ENCODE measurements at places on chromosomes 1 and 21.
A peak's percentile ranks its signal among the peaks of the same experiment; 100 is the strongest.

- no peak for DNase-seq
Observed at GRCh38 chr1:30598571-30599114, 124.7 kb downstream of the MATN1 start.

DNA sequence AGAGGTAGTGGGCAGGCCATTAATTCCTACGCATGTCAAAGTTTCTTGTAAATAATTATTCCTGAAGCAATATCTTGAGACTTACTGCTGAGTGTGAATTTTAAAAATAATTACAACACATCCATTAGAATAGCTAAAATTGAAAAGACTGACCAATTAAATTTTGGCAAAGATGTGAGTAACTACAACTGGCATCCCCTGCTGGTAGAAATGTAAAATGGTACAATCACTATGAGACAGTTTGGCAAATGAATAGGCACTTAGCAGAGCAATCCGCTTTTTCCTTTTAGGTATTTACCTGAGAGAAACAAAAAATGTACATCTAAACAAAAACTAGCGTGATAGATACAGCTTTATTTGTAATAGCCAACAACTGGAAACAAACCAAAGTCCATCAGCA lies 798.9 kb downstream of the BRINP3 start:
- no peak for DNase-seq

DNA sequence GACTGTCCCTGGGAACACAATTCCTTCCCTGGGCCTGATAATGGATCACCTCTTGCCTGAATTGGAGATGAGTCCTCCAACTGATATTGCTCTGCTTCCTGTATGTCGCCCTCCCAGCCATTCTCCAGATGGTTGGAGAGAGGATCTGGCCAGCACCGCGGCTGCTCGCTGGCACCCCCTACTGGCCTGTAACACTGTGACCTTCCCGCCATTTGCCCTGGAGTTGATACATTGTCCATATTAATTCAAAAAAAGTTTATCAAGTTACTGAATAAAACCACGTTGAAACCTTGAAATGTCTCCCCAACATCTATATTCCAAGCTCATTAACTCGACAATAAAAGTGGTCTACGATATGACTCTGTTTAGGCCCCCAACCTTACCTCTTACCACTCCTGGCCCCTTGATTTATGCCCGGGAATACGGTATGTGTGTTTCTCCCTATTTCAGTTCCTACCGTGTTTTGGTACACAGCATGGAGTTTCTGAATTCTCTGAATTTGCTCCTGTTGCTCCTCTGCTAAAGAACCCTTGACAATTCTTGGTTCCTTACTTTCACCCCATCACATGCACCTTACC lies 241.8 kb upstream of the KIAA0040 start:
- no peak for DNase-seq

GRCh38 chr1:165837838-165838364 lies 10.5 kb downstream of the UCK2 start:
- no peak for DNase-seq

- no peak for DNase-seq
Observed at GRCh38 chr1:64536836-64537490, 67.0 kb downstream of the CACHD1 start.

DNA sequence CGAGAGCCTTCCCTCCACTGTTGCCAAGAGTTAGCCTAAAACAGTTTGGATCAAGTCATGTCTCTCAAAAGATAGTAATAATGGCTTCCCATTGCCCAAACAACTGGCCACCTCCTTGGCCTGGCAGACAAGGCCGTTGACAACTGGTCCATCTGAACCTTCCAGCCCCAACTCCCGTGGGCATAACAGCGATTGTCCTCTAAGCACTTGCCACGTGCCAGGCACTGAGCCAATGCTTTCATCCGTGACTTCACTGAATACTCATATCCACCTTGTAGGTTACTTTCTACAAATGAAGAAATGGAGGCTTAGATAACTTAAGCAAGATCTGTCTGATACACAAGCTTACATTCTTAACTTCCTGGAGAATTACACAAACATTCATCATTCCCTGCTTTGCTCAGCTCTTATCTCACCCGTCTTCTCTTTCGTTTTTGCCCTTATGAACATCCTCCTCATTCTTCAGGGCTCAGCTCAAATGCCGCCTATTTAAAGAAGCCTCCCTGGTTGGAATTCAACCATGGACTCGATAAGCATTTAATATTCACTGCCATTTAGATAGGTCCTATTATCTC lies 106.4 kb downstream of the KCND3 start:
- DNase-seq = no peak

GRCh38 chr1:154199563-154199879 lies 6.6 kb downstream of the CFAP141 start:
- DNase-seq = no peak

DNA sequence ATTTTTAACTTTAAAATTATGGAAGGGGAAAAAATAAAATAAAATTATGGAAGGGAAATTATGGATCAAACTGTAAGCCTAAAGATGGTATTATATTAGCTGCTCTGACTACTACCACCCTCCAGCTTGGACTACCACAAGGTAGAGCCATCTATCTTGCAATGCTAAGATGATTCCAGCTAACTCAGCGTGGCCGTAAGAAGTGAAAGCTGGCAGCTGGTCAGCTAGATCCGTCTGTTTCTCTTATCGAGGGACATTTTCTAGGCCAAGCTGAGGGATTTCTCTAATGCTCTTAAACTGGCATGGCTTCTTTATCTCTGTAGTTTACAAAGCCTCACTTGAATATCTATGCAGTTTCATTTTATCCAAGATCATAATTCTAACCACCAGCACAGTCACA lies 31.5 kb downstream of the LYST start:
- DNase-seq = no peak

DNA sequence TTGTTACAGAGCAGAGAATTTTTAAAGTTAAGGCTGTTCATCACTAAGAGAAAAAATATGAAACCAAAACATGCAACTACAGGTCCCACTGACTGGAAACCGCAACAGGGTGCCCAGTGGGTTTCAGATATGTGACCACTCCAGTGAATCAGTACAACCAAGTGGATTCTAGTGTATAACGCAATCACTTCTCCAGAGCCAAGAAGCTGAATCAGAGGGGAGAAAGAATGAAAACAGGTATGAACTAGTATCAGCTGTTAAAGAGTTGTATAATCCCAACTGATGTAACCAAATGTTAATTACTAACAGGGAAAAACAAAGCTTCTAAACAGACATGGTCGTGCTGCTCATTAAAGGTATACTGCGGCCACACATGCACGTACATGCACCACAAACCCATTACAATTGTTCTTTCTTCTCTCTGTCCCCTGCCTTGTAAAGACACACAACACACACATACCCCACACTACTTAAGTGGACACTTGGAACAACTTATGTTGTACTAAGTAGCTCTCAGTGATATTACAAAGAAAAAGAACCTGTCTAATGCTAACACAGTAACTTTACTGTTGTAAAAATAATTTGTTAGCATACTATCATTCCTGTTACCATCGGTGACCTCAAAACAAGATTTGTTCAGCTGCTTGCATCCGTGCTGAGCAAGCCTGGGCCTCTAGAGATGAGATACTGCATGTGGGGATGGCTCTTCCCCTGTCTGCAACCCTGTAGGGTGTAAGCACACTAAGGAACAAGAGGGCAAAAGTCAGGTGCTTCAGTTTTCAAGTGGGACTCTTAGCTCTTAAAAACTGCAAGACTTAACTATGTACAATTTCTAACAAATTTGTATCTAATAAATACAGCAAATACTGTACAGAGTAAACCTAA lies 74.2 kb downstream of the PTPN14 start:
- DNase-seq = no peak

DNA sequence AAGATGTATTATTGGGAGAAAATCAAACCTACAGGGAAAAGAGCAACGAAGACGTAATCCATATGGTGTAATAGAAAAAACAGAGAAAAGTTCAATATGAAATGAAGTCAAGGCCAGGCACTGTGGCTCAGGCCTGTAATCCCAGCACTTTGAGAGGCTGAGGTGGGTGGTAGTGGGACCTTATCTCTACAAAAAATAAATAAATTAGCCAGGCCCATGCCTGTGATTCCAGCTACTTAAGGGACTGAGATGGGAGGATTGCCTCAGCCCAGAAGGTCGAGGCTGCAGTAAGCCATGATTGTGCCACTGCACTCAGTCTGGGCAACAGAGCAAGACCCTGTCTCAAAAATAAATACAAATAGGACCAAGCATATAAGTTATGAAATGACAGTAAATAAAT lies 11.4 kb downstream of the DESI2 start:
- DNase-seq = no peak

DNA sequence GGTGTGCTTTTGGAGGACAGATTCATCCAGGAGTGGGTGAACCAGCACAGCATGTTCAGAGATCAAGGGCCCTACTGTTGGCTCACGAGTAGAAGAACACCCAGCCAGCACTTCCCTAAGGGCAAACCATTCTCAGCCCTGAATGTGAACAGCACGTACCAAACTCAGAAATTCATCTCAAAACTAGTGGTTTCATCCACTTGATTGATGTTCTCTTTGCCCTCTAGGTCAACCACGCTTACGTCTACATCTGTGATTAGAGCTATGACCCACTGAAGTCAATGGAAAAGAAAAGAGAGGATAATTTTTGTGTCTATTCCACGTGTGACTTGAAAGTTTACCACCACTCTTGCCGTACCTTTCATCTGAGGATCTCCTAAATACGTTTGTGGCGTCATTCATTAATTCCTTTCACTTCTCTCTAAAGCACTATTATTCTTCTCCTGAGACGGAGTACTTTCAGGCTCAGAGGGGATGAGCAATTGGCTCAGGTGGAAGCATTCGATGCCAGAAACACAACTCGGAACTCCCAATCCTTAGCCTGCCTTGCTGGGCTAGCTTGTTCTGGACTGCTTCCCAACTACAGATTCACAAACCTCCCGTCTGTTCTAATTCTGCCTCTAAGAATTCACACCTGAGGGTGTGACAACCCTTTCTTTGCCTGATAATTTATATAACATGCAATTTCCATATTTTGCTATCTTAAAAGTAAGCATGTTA lies 57.3 kb upstream of the HIVEP3 start:
- DNase-seq = no peak

- no peak for DNase-seq
Observed at GRCh38 chr1:59290193-59290949, 6.5 kb upstream of the FGGY start.

DNA sequence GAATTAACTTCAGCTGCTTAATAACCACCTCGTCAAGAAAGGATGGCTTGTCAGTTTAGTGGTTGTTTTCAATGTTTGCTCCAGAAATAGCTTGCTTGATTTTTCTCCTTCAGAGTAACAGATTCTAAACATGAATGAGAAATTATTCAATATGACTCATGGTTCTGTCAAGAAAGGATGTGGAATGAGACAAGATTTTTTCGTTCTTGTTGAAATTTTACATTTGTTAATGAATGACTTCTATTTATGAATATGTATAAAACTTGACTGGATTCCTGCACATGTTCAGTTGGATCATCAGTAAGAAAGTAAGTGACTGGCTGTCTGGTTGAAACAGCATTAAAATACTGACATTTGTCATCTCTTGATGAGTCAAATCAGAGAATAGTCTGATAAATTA lies 38.3 kb downstream of the IFI44 start:
- no peak for DNase-seq

DNA sequence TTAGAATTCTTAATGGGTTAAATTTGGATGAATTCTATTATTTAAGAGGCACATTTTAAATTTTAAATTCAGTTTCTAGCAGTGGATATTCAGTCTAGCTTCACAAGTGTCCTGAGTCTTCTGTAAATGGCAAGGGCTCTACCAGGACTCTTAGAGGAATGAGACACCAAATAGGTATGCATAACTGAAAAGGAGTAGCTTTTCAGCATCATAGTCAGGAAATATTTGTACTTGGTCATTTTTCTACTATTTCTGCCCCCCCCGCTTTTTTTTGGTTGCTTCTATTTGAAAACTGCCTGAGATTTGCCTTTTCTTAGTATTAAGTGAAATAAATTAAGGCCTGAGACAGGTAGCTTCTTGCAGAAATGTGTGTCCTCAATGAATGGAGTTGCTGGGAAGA lies 80.2 kb downstream of the MAST2 start:
- no peak for DNase-seq

GRCh38 chr1:42456754-42457089 lies 379 bp downstream of the PPCS start:
- no peak for DNase-seq

DNA sequence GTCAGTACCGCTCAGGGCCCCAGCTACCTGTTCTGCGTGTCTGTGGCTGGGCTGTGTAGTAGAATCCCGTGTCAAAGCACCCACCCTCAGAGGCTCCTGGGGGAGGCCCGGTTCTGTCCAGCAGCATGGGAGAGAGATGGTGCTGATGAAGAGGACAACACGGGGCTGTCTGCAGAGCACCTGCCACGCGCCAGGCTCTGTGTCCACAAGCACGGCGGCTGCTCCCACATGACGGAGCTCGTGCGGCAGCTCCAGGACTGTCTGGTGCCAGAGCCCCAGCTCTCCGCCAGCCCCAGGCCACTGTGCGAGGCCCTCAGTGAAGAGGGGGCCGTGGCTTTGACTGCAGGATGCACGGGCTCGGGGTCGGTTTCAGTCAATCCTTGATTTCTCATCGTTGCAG lies 42.0 kb upstream of the TSPEAR start:
- DNase-seq = no peak

DNA sequence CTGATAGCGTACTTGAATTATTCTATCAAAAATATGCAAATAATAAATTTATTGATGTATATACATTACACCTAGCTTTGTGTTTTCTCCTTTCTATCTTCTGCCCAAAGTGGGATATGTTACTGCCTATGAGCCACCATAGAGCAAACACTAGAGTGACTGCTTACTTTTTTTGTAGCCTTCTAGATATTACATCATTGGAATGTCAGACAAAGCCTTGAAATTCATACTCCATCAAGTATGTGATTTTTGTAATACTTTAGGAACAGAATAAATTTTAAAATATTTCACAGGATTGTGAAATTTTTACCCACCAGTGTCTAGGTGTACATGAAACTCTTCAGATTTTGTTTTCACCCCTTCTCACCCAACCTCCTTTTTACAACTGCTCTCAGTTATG lies 787.6 kb downstream of the USP25 start:
- no peak for DNase-seq

GRCh38 chr21:41242238-41242829 lies 74.3 kb upstream of the FAM3B start:
- no peak for DNase-seq

DNA sequence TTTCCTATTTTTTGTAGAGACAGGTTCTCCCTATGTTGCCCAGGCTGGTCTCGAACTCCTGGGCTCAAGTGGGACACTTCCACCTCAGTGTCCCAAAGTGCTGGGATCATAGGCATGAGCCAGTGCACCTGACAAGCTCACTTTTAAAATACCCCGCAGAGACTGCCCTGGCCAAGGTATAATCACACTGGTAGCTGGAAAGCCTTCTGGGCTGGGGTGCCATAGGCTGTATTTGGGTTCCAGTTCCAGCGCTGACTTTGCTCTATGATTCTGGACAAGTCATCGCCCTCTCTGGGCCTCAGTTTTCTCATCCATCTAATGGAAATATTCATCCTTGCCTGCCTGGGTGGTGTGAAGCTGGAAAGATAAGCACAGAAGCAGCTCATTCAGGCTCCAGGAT lies 10.4 kb downstream of the LDLRAD1 start:
- no peak for DNase-seq

- DNase-seq = peak; percentile 28
Observed at GRCh38 chr1:19010995-19011844, 54.7 kb upstream of the IFFO2 start.

Data from stimulated activated CD4-positive, alpha-beta T cell treated with anti-CD3 and anti-CD28 coated beads, Interleukin-1b, Interleukin-23, amount 100 ng/mL, for 1 hour (primary cell).